ENCODE measurements at places on chromosomes 5 and 9.
A peak's percentile ranks its signal among the peaks of the same experiment; 100 is the strongest.

GRCh38 chr5:176530983-176531901 lies 6.0 kb downstream of the RNF44 start:
- DNase-seq: peak; percentile 42

DNA sequence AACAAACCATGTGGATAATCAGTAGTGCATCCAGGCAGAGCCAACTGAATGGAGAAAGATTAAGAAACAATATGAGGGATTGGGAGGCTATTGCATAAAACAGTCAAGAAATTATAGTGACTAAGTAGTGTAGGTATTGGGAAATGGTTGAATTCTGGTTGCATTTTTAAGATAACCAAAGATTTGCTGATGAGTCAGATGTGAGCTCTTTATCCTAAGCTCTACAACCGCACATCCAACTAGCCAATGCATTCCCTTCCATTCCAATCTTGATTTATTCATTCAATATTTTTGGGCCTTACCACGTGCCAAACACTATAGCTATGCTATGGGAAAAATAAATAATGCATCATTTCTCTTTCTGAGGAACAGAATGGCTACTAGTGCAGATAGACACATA lies 524.5 kb upstream of the RGMB start:
- DNase-seq: peak; percentile 71

GRCh38 chr5:175750511-175750931 lies 92.7 kb downstream of the HRH2 start:
- DNase-seq: no peak

DNA sequence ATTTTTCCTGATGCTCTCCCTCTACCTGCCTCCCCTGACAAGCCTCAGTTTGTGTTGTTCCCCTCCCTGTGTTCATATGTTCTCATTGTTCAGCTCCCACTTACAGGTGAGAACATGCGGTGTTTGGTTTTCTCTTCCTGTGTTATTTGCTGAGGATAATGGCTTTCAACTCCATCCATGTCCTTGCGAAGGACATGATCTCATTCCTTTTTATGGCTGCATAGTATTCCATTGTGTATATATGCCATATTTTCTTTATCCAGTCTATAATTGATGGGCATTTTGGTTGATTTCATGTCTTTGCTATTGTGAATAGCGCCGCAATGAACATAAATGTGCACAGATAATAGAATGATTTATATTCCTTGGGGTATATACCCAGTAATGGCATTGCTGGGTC lies 77.5 kb upstream of the FAM170A start:
- no peak for DNase-seq

GRCh38 chr5:139684881-139685749 lies 37.0 kb downstream of the CXXC5 start:
- no peak for DNase-seq

DNA sequence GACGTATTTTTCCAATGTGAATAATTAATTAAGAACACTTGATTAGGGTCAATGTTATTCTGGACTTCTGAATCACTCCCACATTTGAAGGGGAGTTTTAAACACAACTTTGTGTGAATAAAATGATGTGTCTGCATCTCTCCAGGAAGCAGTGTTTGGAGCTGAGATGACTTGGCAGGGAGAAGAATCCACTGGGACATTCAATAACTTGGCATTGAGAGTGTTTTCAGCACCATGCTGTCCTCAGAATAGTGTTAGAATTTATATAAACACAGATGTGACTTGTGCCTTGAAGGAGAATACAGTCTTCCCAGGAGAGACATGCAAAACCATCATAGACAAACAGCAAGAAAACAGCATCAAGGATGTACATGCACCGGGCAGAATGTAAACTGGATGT lies 32.7 kb upstream of the KCNMB1 start:
- DNase-seq: no peak

DNA sequence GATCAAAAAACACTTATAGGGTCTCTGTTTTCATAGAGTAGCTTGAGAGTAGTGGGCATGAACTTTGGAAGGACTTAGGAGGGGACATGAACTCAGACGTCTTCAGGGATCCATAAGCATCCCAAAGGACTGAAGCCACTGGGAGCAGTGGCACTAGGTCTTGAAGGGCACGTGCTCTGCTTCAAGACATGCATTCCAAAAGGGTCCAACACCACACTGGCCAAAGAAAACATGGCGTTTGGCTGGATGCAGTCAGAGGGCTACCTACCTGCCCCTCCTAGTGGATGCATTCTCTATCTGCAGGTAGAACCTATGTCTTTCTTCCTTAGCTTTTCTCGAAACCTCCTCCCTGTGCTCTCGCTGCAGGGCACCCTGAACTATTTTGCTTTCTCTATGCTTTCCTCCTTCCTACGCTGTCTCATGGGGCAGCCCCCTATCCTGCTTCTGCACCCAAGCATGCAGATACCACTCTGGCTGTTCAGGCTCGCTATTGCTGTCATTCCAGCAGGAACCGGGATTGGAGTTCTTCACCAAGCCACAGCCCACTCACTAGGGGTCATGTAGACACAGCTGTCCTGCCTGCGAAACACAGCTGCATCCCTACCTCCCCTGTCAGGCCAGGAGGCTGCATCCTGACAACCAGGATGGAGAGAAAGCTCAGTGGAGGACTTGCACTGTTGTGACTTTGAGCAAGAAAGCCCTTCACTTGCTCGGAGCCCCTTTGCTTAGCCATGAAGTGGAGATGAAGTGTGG lies 11.9 kb downstream of the FAM240B start:
- no peak for DNase-seq

DNA sequence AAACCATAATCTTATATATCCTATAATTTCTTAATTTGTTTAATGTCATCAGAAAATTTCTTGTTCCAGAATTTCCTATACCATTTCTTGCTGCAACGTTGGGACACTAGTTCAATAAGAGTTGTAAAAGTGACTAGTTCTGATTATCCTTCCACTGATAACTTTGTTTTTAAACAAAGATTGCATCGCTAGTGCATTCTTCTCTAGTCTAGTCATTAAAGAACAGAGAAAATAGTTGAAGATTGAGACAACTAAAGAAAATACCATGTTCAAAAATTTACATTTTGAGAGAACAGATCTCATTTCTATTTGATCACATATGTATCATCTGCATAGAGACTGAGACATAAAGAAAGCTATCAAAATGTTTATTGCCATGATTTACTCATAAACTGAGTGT lies 1888.2 kb downstream of the EFNA5 start:
- DNase-seq: no peak

GRCh38 chr9:5750569-5750968 lies 82.3 kb downstream of the ERMP1 start:
- DNase-seq: no peak

GRCh38 chr9:92986176-92987119 lies 39.1 kb downstream of the FGD3 start:
- DNase-seq: no peak

DNA sequence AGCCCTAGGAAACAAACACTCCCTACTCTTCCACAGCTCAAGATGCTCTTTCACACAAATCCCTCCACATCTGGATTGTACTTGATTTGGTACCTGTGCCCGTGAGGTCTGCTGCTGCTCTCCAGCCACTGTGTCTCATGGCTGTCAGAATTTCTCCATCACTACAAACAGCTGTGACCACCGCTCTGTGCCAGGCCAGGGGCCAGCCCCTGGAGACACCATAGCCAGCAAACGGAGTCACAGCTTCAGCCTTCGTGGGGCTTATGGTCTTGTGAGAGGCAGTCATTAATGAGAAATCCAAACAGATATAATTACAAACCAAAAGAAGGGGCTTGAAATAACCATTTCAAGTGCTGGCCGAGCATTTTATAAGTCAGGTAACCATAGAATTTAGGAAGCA lies 43.6 kb downstream of the ADAM19 start:
- no peak for DNase-seq

DNA sequence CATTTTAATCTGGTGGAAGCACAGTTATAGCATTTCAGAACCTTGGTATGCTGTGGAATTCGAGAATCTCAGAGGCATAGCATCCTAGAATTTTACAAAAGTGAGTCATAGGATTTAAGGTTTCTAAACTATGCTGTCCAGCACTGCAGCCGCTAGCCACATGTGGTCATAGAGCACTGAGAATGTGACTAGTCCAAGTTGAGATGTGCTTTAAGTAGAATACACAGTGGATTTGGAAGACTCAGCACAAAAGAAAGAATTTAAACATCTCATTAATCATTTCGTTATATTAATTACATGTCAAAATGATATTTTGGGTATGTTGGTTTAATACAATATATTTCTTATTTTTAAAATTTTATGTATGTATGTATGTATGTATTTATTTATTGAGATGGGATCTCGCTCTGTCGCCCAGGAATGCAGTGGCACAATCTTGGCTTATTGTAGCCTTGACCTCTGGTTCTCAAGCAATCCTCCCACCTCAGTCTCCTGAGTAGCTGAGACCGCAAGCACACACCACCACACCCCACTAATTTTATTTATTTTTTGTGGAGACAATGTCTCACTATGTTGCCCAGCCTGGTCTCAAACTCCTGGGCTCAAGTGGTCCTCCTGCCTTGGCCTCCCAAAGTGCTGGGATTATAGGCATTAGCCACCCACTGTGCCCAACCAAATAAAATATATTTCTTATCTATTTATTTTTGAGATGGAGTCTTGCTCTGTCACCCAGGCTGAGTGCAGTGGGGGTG lies 20.4 kb upstream of the RPS14 start:
- DNase-seq: peak; percentile 92

- DNase-seq: peak; percentile 24
Measured at GRCh38 chr9:109507421-109507838, 9.3 kb upstream of the PTPN3 start.

- no peak for DNase-seq
Measured at GRCh38 chr5:52531105-52531504, 256.6 kb upstream of the ITGA1 start.

- DNase-seq: no peak
Measured at GRCh38 chr9:129547869-129548570, 72.9 kb downstream of the C9orf50 start.

GRCh38 chr9:96394832-96395496 lies 11.5 kb upstream of the SLC35D2 start:
- no peak for DNase-seq

DNA sequence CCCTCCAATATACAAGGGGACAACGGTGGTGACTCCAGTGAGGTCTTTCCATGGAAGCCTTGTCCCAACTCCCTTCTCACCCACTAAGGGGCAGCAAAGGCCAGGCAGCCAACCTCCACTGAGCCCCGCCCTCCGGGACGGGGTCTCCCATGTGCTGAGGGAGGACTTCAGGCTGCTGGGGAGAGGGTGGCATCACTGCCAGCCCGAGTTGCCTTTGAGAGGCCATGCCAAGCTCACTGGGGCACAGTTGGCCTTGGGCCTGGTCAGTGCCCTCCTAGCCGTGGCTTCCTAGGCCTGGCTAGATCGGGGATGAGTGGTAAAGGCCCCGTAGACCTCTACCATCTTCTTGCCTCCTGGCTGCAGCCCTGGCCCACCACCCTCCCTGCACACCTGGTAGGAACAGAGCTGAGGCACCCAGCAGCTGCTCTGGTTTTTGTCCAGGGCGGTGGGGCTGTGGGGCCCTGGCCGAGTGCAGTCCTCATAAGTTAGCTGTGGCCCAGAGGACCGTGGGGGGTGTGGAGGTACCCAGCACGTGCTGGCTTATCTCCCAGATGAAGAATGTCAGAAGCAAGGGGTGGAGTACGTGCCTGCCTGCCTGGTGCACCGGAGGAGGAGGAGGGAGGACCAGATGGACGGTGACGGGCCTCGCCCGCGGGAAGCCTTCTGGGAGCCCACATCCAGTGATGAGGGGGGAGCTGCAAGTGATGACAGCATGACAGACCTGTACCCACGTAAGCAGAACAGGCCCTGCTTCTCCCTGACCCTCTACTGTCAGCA lies 3.2 kb downstream of the SURF2 start:
- DNase-seq: no peak

DNA sequence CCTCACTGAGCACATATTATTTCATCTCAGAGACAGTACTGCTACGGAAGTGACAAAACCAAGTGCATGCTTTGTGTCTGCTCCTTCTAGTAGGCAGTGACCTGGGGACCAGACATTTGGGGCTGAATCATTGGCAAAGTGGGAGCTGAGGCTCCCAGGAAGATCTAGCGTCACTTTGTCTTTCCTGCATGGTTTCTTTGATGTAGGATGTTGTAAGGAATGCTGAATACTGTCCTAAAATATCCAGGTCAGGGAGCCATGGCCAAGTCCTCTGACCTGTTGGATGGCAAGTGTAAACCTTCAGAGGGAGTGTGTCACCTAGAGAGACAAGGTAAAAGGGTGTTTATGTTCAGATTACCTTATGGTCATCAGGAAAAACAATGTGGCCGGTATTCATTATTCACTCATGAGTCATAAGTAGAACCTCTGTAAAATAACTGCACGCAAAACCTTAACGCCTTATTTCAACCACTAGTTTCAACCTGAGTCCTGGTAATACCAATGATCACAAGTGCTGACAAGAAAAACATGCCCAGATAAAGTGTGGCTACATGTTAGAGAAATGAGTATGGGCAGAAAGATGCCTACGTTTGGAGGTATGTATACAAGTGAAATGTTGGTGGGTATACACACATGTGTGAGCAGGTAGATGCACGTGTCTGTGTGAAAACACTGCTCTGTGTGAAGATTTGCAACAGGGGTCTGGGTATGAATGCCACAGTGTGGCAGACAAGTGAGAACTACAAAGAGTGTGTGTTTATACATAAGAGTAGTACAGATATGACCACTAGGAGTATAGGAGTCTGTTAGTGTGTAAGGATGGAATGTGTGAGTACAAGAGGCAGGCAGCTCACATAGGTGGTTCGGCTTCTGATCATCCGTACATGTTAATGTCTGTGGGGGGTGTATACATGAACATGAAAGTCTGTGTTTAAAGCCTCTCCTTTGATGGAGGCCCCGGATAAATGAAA lies 263.9 kb downstream of the SPOCK1 start:
- no peak for DNase-seq

GRCh38 chr5:156934450-156935211 lies 28.4 kb downstream of the TIMD4 start:
- DNase-seq: no peak

GRCh38 chr9:4147476-4148230 lies 152.2 kb downstream of the GLIS3 start:
- no peak for DNase-seq

GRCh38 chr9:71303351-71303750 lies 181.9 kb upstream of the TRPM3 start:
- no peak for DNase-seq

- no peak for DNase-seq
Measured at GRCh38 chr5:42570966-42571960, 148.0 kb downstream of the GHR start.

GRCh38 chr5:35325836-35326235 lies 95.5 kb upstream of the PRLR start:
- DNase-seq: no peak

DNA sequence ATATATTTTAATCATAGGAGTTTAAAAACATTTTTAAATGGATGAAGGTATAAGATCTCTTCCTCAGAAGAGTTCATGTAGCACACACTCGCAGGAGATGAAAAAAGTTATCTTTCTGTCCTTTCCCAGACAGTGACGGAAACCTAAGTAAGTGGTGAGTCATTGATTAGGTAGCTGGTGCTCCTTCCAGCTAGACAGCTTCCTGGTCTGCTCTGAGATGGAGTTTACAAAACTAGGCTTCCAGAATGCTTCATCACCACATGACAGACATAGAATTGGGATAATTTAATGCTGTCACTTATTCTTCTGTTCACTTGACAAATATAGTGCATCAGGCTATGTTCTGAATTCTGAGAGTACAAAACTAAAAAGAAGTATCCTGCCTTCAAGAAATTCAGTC lies 2393.0 kb upstream of the C9orf72 start:
- no peak for DNase-seq

Measured in AG04450 (cell line).